ENCODE measurements at places on chromosomes 6 and 20.

DNA sequence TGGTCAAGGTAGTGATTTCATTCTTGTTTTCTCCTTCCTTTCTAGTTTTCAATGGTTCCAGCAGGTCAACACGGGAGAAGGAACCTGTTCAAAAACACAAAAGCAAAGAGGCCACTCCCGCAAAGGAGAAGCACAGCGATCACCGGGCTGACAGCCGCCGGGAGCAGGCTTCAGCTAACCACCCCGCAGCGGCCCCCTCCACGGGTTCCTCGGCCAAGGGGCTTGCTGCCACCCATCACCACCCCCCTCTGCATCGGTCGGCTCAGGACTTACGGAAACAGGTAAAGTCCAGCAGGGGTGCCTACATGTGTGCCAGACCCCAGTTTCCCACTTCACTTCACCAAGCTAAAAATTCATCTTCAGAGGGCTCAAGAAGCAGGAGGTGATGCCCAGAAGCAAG lies 175.6 kb downstream of the DTNBP1 start:
- DNase-seq = no peak

GRCh38 chr6:24744911-24745310 lies 26.0 kb upstream of the C6orf62 start:
- DNase-seq = no peak

- DNase-seq = no peak
These were observed 9.9 kb upstream of the BAK1 start for GRCh38 chr6:33589731-33590530.

DNA sequence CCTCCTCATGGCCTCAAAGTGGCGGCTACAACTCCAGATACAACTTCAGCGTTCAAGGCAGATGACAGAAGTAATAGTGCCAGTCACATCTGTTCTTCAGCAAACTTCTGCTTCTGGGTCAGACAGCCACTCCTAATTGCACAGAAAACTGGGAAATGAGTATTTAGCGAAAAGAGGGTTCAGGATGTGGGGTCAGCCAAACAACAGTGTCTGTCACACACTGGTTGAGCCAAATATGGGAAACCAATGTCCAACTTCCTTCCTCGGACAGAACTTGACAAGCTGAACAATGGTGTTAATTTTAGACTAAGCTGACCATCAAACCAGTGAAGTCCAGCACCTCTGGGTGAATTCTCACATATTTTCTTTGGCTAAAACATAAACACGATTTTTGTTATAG lies 22.1 kb downstream of the NUDT3 start:
- no peak for DNase-seq

GRCh38 chr20:4870906-4871305 lies 130.4 kb downstream of the SLC23A2 start:
- DNase-seq = no peak

DNA sequence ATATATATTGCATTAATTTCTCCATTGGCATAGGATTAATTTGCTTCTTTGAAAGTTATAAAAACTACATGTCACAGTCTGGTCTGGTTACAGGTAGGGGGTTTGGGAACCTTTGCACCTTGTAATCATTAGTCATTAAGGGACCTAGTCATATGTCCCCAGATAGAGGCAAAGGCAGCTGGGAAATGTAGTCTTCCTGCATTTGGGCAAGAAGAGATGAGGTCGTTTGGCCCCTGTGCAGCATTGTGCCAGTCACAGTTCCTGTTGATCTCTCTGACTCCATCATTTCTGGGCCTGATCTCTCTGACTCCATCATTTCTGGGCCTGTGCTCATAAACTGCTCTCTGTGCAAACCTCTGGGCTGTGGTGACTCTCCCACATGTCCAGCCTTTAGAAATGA lies 73.2 kb downstream of the BCKDHB start:
- no peak for DNase-seq

- peak; percentile 26 for DNase-seq
These were observed 214.3 kb upstream of the MYLIP start for GRCh38 chr6:15914553-15914952.
